Ammon's horn (tissue), 1 donor: ENCODE measurements at places on chromosomes 7 and 10.

DNA sequence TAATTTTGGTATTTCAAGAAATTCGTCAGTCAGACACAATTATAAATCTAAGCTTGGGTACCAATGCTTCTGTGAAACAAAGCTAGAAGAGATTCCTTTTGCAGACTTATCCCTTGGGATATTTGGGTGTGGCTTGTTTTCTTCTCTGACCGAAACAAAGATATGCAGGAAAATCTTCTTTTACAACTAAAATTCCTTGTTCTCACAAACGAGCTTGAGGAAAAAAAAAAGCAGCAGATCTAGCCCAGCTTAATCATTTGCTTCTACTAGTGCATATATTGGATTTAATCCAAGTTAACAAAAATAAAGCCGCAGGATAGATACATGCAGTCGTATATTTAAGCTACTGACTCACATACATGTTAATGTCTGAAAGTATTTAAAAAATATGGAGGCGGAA, 104.2 kb downstream of the PRTFDC1 start:
- no peak for DNase-seq

DNA sequence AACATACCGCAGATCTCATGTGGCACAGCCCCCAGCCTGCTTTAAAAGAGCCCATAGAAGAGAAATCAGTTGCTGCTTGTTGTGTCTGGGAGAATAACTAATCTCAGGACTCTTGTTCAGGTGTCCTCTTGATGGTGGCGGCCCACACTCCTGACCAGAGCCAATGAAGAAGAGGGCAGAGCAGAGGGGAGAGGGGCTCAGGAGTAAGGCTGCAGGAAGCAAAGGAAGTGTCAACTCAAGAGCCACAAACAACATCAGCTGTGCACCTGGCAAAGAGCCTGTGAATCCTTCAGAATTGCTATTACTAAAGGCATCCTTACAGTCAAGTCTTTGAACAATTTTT, 59.8 kb upstream of the PTN start:
- no peak for DNase-seq

- DNase-seq: no peak
Measured at GRCh38 chr10:113613427-113613826, 50.4 kb downstream of the NRAP start.

GRCh38 chr7:45225948-45226335, 68.4 kb downstream of the RAMP3 start:
- no peak for DNase-seq

DNA sequence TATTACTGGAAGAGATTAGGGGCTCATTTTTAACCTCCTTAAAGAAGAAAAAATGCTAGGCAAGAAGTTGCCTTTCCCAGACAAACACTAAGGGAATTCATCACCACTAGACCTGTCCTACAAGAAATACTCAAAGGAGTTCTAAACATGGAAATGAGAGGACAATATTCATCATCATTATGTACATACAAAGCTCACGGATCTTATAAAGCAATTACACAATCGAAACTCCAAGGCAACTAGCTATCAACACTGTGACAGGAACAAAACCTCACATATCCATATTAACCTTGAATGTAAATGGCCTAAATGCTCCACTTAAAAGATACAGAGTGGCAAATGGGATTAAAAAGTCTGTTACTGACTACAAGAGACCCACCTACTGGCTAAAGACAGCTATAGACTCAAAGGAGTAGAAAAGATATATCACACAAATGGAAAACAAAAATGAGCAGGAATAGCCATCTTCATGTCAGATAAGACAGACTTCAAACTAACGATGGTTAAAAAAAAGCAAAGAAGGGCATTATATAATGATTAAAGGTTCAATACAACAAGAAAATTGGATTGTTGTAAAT, 246.6 kb downstream of the ADRA2A start:
- DNase-seq: no peak

GRCh38 chr10:58444321-58444720, 59.1 kb downstream of the TFAM start:
- DNase-seq: no peak
